Activated CD8-positive, alpha-beta memory T cell treated with anti-CD3 and anti-CD28 coated beads for 1 hour (primary cell): ENCODE measurements at places on chromosomes 7 and 10.

DNA sequence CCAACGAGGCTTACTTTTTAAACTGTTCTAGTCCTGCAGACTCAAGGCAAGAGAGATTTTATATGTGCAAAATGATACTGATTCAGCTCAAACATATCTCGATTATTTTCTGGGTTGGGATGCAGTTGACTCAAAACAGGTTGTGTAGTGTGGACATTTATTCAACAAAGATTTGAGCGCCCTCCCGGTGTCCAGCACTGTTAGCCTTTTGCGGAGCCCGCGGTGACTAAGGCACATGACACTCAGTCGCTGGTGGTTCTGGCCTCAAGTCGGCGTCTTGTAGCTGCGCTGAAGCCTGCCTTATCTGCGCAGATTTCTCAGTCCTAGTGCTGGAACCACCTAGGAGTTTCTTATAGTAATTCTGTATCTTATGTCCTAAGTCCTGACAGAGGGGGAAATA, 938 bp upstream of the CADPS2 start:
- no peak for DNase-seq

DNA sequence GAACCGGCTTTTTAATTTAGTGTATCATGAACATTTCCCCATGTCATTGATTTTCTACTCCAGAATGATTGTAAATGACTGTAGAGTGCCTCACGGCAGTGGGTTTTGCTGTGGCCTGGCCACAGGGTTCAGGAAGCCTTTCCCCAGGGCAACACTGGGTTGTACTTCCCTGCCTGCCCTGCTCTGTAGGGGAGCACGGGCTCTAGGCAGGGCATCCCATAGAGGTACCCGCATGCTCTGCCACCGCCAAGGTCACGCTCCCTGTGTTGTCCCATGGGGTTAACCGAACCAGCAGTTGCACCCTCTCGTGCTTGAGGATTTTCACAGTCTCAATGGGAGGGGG, 63.8 kb downstream of the BPGM start:
- no peak for DNase-seq

GRCh38 chr7:117385363-117386109, 41.8 kb downstream of the ASZ1 start:
- DNase-seq: no peak

- DNase-seq: no peak
These were observed 39.8 kb upstream of the AKR1E2 start for GRCh38 chr10:4786043-4786839.

DNA sequence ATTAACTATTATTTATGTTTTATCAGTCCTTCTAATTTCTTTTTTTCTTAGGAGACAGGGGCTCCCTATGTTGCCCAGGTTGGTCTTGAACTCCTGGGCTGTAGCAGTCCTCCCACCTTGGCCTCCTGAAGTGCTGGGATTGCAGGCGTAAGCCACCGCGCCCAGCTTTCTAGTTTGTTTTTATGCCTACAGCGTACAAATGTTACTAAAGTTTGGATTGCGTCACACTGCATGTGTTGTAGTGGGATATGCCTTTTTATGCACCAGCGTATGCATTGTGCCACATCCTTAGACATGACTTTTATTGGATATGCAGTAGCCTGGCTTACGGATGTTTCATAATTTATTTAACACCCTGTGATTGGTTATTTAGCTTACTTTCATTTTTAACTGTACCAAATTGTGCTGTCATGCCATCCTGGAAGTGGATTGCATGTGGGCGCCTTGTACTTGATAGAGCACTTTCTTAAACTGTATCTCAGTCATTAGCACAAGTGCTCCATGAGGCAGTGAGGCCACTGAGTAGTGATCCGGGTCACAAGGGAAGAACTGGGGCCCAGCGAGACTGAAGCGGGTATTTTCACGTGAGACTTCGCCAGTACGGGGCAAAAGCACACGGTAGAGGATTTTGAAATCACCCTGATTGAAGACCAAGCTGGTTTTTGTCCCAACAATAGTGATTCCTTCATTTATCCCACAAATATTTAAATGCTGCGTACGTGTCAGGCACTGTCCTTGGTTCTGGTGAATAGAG, 165.0 kb downstream of the MGMT start:
- no peak for DNase-seq

DNA sequence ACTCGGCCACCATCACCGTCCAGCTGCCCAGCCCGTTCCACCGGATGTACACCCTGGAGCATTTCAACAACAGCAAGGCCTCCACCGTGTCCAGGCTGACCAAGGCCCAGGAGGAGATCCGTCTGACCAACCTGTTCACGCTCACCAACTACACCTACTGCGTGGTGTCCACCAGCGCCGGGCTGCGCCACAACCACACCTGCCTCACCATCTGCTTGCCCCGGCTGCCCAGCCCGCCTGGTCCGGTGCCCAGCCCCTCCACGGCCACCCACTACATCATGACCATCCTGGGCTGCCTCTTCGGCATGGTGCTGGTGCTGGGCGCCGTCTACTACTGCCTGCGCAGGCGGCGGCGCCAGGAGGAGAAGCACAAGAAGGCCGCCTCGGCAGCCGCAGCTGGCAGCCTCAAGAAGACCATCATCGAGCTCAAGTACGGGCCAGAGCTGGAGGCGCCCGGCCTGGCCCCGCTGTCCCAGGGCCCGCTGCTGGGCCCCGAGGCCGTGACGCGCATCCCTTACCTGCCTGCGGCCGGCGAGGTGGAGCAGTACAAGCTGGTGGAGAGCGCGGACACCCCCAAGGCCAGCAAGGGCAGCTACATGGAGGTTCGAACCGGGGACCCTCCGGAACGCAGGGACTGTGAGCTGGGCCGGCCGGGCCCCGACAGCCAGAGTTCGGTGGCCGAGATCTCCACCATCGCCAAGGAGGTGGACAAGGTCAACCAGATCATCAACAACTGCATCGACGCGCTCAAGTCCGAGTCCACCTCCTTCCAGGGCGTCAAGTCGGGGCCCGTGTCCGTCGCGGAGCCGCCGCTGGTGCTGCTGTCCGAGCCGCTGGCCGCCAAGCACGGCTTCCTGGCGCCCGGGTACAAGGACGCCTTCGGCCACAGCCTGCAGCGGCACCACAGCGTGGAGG, 75.8 kb downstream of the ELFN1 start:
- DNase-seq: no peak

- no peak for DNase-seq
These were observed 104.9 kb upstream of the C7orf33 start for GRCh38 chr7:148485618-148486017.

GRCh38 chr7:115701141-115701540, 329.4 kb downstream of the TFEC start:
- no peak for DNase-seq

DNA sequence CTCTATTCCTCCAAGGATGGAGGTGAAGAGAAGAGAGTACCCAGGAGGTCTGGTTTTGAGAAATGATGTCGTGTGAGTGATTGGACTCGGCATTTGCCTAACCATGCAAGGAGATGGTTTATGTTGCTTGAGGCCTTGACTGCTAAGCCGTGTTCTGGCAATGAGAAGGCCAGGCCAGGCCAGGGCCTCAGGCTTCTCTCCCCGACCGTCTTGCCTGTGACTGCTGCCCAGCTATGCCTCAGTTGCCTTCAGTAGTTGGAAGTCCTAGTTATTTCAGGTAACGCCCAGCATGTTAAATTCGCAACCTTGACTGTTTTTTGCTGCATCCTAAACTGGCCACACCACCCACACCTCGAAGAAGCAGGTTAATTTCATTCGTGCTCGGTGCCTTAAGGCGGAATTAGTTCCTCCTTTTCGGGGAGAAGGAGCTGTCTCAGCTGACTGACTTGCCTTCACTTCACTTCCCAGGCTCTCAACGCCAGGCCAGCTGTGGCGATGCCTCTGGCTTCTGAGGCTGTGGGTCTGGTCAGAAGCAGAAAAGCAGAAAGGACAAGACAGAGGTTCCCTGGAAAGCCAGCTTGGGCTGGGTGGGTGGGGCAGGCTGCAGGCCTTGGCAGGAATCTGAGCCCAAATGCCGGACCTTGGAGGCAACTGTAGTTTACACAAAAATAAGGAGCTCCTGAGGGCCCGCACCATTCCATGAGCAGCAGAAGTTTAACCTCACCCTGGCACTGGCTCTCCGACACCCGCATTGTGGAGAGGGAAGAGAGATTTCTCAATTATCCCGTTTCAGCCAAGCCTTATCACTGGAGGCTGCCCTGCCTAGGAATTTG, 61.9 kb upstream of the SAMD8 start:
- DNase-seq: no peak

DNA sequence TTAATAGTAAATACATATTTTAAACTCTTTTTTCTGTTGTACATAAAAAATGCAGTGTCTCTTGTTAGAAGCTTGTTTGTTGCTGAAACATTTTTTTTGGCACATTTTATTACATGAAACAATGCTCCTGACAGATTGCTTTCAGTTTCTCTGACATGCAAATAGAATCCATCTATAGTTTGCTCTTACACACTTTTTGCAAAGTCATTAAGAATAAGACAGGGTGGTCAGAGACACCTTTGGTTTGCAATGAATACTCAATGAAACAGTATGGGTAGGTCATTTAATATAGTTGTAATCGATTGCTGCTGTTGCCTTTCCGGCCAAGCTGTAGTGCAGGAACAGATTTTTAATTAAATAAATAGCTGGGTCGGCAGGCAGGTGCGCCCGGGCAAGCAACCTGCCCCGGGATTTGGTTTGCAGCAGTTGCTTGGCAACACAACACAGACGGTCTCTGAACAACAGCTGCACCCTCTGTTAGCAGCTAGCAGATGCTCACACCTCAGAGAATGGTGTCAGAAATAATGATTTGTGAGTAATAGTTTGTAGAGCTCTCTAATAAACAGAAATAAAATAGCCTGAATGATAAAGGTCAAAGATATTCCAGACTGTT, 115.7 kb upstream of the CACNA2D1 start:
- DNase-seq: no peak

- DNase-seq: no peak
These were observed 462.5 kb downstream of the PTPRN2 start for GRCh38 chr7:158125091-158125490.

DNA sequence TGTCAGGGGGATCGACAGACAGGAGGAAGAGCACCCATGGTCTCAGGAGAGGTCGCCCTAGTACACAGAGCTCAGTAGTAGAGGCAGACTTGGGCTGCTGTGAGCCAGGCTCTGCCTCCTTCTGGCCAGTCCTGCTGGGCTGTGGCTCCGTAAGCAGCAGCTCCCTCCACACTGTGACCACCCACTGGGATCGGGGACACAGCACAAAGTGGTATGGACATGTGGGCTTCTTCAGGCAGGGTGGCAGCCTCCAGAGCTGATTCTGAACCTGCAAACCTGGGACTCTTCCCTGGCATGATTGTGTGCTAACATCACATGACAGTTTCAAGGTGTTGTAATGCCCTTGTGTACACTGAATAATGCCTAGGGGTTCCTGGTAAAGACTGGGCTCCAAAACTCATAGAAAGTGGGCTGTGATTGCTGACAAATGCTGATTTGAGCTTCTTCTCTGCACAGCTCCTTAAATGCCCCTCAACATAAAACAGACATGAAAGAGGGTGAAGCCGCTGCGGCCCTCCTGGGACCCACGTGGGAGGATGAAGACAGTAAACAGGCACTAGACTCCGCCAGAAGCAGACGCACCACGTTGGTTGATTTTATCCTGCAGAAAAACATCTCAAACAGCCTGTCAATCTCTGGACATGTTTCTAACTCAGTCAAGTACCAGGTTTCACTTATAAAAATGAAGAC, 76.7 kb downstream of the GPR26 start:
- no peak for DNase-seq

DNA sequence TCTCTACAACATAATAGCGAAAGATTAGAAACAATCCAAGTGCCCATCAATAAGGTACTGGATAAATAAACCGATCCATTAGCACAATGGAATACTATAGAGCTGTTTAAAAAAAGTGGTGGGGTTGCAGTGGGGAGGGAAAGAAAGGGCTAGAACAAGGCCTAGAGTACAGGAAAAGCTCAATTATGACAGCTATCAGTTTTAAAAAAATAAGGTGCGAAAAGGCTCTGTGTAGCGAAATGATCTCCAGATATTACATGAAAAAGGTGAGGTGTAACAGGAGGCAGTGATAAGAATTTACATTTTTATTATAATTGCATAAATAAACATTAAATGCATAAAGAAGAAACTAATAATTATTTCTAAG, 30.8 kb downstream of the CYTH3 start:
- DNase-seq: no peak

- no peak for DNase-seq
These were observed 172.4 kb downstream of the PRPF18 start for GRCh38 chr10:13759168-13759567.
